Stimulated activated CD4-positive, alpha-beta T cell treated with anti-CD3 and anti-CD28 coated beads, TNF-alpha, amount 100 ng/mL, for 4 hours (primary cell): ENCODE measurements at places on chromosomes 1 and 21.

DNA sequence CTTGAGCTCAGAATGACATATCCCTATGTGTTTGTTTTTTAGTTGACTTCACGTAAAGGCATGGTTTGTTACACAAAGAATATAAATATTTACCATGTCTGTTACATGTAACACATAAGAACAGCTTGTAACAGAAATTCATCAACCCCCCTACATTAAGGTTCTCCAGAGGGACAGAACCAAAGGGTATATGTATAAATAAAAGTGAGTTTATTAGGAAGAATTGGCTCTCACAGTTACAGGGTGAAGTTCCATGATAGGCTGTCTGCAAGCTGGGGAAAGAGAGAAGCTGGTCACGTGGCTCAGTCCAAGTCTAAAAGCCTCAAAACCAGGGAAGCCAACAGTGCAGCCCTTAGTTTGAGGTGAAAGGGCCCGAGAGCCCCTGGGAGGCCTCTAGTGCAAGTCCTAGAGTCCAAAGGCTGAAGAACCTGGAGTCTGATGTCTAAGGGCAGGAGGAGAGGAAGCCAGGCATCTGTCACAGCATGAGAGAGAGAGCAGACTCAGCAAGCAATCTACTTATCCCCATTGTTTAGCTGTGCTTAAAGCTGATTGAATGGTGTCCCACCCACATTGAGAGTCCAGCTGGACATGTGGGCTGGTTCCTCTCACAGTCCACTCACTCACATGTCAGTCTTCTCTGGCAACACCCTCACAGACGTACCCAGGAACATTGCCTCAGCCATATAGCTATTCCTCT lies 15.8 kb downstream of the THRAP3 start:
- DNase-seq: no peak

DNA sequence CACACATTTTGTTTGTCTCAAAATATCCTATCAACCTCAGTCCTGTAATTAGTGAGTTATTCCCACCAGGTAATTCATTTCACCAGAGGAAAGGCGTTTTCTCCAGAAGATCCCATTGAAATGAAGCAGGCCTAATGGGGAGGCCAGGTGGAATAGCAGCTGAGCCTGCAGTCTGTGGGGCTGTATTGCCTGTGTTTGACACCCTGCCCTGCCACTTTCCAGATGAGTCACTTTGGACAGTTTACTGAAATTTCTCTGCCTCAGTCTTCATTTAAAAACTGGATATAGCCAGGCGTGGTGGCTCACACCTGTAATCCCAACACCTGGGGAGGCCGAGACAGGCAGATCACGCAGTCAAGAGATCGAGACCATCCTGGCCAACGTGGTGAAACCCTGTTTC lies 78.1 kb upstream of the PPP2R5A start:
- DNase-seq: no peak

- DNase-seq: no peak
Measured at GRCh38 chr21:44742418-44743153, 31.2 kb upstream of the TSPEAR start.

- no peak for DNase-seq
Measured at GRCh38 chr1:2055911-2056575, 5.8 kb downstream of the PRKCZ start.

GRCh38 chr21:35517865-35518264 lies 468.8 kb upstream of the RUNX1 start:
- no peak for DNase-seq

DNA sequence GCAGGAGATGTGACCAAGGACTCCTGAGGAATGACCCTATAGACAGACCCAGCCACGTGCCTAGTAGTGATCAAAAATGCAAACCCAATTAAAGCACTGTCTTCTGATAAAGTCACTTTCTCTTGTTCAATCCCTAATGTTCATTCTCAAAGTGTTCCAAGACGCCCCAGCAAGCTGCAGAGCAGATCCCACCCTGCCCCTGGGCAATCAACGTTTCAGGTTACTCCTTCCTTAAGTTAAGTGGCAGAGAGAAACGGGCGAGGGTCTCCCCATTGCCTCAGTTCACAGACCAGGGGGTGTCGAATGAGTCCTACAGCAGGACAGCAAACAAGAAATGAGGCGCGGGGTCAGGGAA lies 699 bp upstream of the RGS2 start:
- peak; percentile 5 for DNase-seq

- peak; percentile 49 for DNase-seq
Measured at GRCh38 chr1:43991476-43992231, at the start of gene CCDC24. Gene CCDC24, plus strand, starts transcription at chr1:43991599. Its CDS starts 280 bp downstream, at chr1:43991879.

- no peak for DNase-seq
Measured at GRCh38 chr1:60483509-60483908, 409.9 kb upstream of the C1orf87 start.

GRCh38 chr1:185785586-185785985 lies 51.4 kb downstream of the HMCN1 start:
- no peak for DNase-seq

DNA sequence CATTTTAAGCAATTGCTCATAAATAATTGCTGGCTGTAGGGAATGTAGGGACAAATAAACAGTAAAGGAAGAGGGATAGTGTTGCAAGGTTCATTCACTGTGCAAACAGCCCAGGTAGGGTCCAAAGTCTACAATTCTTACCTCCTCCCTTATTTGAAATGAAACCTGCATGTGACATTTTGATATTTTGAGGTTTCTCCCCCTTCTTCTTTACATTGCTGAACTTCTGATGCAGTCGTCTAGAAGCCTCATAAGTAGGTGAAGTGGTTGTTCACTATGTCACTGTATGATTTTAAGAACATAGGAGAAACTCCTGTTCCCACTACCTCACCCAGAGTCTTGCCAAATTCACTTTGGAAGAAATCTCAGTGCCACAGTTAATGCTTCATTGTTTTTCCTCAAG lies 16.1 kb downstream of the F5 start:
- no peak for DNase-seq

DNA sequence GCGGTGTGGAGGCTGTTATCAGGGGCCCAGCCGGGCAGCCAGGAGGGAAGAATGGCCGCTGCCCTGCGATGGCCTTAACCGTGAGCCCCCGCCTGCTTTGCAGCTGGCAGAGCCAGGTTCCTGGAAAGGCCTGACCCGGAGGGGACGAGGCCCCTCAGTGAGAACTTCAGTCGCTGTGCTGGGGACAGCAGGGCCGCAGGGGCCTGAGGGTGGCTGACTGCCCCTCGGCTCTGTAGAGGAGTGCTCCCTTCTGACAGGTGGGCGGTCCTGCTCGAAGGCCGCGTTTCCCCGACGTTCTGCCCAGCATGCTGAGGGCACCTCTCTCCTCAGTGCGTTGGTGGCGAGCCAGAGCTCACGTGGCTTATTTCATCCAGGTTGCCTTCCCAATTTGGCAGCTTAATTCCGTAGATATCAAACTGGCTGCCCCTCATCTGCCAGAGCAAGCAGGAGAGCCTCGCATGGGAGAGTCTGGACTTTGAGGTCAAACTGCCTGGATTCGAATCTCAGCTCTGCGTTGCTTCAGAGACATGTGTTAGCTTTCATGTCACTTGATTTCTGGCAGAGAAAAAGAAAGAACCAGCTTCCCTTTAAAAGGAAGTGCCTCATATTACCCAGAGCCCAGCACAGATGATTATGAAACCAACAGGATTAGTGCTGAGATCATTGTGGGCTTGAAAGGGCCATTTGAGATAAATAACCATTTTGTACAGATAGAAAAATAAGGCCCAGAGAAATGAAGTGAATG lies 239.8 kb downstream of the SDCCAG8 start:
- DNase-seq: no peak

- no peak for DNase-seq
Measured at GRCh38 chr1:99768104-99768503, 1.7 kb upstream of the FRRS1 start.

DNA sequence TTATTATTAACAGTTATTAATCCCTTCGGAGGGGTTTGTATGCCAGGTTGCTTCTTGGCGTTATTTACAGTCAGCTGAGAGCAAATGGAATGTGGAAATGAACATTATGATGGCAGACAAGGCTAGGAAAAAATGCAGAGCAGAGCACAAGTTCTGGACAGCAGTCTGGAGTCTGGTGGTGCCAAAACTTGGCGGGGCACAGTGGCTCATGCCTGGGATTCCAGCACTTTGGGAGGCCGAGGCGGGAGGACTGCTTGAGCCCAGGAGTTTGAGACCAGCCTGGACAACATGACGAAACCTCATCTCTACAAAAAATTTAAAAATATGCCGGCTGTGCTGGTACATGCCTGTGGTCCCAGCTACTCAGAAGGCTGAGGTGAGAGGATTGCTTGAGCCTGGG lies 67.6 kb downstream of the CDC7 start:
- no peak for DNase-seq

GRCh38 chr1:245370175-245370825 lies 215.5 kb downstream of the KIF26B start:
- no peak for DNase-seq

- DNase-seq: no peak
Measured at GRCh38 chr1:1324084-1324523, 356 bp downstream of the INTS11 start.

GRCh38 chr21:42619166-42619565 lies 34.3 kb upstream of the PDE9A start:
- DNase-seq: no peak

- DNase-seq: no peak
Measured at GRCh38 chr21:42665026-42665425, 11.6 kb downstream of the PDE9A start.

DNA sequence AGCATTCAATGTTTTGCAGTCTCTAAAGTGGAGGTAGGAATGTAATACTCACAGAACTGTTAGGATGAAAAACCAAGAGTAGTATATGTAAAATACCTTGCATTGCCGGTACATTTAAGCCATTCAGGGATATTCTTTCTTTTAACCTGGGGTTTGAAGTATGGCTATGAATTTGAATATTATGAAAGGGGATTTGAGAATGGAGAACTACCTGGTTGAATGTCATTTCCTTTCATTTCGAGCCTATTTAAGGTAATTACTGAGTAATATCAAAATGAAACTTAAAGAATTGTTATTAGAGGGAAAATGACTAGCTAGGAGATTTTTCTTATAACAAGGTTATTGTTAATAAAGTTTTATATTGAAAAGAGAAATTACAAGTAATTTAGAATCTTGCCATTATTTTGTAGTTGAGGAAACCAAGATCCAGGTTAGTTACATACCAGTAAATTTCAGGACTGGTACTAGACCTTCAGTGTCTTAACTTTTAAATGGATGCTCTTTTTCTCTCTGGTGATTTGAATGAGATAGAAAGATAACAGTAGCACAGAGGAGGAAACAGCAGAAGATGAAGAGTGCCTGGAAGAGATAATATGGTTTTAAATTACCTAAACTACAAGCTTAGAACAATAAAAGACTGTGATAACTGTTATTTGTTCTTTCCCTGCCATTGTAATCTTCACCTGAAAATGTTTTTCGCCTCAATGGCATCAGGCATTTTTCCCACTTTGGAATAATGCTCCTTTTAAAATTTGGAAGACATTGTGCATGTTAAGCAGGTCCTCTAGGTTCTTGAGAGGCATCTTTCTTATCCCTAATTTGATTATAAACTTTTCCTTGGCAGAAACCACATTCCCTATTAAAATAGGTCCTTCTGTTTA lies 103.2 kb downstream of the PKN2 start:
- no peak for DNase-seq
